Endodermal cell (in vitro differentiated cells): ENCODE measurements at places on chromosomes 11 and 22.

DNA sequence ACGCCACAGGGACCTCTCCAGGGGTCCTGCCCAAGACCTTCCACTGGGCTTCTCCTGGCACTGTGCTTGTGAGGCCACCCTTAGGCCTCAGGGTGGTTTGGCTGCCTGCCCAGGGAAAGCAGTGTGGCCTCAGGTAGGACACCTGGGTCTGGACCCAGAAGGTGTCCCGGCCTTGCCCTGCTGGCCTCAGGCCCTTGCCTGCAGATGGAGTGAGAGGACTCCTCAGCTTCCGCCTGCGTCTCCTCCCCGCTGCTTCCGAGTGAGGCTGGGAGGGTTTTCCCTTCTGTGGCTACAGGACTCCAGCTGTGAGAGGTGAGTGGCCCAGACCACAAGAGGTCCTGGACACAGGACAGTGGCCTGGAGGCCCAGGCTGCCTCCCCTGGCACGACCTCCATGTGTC, 60.4 kb downstream of the WNT7B start:
- no peak overlapping the region for H3K4me3 ChIP-seq
- no peak overlapping the region for H3K27ac ChIP-seq
- no peak for DNase-seq
- no peaks in the 10 kb centered on the region for H3K27me3 ChIP-seq

- no peaks in the 10 kb centered on the region for H3K27me3 ChIP-seq
- H3K4me3 ChIP-seq, result no peak overlapping the region
- H3K4me1 ChIP-seq, result peaks cover 5% of the 10 kb centered on the region
- DNase-seq, result peak; percentile 86
- no peaks in the 10 kb centered on the region for H3K36me3 ChIP-seq
- no peak overlapping the region for H3K27ac ChIP-seq
Measured at GRCh38 chr22:45441138-45441537, 27.6 kb downstream of the RIBC2 start.

DNA sequence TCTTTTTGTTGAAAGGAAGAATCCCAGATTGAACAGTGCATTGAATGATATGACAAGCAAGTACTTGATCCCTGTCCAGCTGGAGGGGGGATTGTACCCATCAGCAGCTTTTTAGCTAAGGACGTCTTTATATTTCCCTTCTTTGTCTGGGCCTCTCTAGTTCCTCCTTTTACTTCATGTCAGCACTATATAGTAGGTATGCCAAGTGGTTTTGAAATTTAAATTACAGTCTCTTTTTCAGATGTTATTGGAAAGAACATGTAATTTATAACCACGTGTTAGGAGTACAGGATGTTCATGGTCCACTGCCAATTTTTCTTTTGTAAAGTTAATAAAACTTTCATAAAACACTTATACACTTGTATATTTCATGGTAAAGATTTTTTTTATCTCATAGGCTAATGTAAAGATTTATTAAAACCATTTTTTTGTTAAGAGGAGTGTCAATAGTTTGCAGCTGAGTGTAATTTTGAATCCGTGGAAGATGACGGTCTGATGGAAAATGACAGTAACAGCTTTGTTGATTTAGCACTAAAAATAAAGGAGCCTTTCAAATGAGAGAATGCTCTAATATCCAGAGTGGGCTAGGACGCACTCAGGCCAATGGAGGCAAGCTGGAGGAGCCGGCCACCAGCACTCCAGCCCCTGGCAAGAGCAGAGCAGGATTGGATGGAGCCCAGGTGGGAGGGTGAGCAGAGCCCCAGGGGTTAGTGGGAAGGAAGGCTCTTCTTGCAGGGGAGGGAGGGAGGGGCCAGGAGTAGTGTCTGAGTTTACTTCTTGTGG, 488.3 kb downstream of the INSC start:
- no peak for DNase-seq
- no peaks in the 10 kb centered on the region for H3K36me3 ChIP-seq
- no peaks in the 10 kb centered on the region for H3K27me3 ChIP-seq
- H3K27ac ChIP-seq, result no peak overlapping the region

DNA sequence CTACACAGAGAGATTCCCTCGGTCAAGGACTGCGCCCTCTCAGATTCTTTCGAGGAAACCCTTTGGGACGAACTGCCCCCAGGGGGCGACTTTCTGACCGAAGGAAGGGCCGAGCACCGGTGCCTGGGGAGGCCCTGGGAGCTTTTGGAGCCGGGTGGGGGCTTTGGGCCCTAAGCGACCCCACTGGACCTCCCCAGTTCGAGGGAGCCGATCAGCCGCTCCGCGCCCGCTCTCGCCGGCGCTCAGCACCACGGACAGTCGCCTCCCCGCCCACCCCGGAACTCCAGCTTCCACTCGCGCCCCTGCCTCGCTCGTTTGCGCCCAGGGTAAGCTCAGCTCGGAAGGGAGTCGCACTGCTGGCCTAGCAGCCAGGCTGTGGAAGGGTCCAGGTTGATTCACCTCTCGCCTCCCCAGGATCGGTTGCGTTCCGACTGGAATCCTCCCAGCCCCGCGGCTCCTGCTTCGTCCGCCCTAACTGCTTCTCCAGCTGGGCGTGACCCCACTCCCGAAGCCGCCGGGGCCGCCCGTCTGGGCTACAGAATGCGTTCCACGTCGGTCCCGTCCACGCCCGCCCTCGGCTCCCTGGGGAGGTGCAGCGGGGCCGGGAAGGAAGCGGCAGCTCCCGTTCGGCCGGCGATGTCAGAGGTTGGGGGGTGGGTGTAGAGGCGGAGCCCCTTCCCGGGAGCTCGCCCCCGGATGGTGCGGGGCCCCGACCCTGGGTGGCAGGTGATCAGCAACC, 428 bp downstream of the SCN3B start:
- peak; percentile 89 for DNase-seq
- H3K4me3 ChIP-seq, result peak overlapping the region; percentile 89
- peaks cover 47% of the 10 kb centered on the region for H3K27me3 ChIP-seq
- no peak overlapping the region for H3K27ac ChIP-seq

DNA sequence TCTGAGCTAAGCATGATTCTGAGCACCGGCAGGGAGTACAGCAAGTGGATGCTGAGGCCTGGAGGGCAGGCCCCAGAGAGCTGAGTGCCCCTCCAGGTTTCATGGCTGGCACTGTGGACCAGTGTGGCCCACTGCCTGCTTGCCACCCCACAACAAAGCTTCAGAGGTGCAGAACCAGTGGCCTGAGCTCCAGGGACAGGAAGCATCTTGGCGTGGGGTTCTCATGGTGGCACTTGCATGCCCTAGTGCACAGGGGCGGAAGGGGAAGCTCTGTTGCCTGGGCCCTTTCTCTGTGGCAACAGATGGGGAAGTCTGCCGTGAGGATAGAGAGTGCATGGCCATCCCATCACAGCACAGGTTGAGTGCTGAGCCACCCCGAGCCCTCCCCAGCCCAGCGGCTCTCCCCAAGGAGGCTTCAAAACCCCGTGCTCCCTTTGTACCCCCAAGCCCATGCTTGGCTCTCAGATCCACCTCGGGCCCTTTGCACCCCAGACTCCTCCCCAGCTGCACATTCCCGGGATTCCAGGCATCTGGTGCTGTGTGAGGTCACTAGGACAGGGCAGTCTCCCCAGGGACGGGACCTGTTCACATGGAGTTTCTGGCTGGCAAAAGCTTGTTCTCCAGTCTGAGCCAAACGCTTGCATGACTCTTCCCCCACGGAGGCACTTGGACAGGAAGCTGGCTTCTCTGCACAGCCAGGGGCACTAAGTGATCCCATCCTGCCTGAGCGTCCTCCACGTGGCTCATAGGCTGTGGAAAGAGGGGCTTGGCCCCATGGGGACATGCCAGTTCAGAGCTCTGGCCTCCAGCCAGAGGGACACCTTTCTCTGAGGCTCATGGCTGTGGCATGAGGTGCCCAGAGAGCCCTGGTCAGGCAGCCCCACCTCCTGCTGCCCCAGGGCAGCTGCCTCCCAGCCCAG, 4.2 kb downstream of the SLC25A1 start:
- no peaks in the 10 kb centered on the region for H3K36me3 ChIP-seq
- peaks cover 17% of the 10 kb centered on the region for H3K27me3 ChIP-seq
- no peak overlapping the region for H3K4me3 ChIP-seq
- DNase-seq, result peak; percentile 70
